Stimulated activated CD4-positive, alpha-beta T cell treated with anti-CD3 and anti-CD28 coated beads, Interleukin-15, amount 100 ng/mL, for 24 hours (primary cell): ENCODE measurements at places on chromosomes 13 and 19.

DNA sequence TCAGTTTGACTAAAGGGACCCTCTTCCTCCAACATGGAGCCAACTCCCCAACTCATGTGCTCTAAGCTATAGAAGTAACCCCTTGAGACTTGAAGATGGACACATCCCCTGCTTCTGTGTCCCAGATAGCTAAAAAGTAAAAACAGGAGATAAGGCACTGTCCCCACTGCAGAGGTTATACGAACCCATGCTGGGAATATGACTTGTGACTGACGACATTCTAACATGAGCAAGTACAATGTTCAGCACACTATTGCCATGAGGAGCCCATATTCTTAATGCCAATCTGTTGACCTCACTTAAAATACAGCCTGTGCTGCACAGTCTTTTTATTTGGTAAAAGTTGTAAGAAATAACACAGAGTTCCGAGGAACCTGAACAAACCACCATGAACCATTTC lies 71.4 kb downstream of the ABCC4 start:
- no peak for DNase-seq

GRCh38 chr19:17482877-17483604 lies 12.7 kb downstream of the SLC27A1 start:
- no peak for DNase-seq

- no peak for DNase-seq
These were observed 257.0 kb downstream of the ENOX1 start for GRCh38 chr13:43529796-43530195.

DNA sequence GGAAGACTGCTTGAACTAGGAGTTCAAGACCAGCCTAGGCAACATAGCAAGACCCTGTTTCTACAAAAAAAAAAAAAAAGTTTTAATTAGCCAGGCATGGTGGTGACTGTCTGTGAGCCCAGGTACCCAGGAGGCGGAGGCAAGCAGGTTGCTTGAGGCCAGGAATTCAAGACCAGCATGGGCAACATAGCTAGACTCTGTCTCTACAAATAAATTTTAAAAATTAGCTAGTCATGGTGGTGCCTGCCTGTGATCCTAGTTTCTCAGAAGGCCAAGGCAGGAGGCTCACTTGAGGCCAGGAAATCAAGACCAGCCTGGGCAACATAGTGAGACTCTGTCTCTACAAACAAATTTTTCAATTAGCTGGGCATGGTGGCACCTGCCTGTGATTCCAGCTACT lies 6.1 kb downstream of the INSR start:
- no peak for DNase-seq

GRCh38 chr13:111875915-111876314 lies 191.0 kb upstream of the SOX1 start:
- DNase-seq: no peak

- DNase-seq: peak; percentile 79
These were observed 878 bp upstream of the ADAMTSL5 start for GRCh38 chr19:1513499-1514294.
